ENCODE measurements at places on chromosomes 6 and 20. TPM values are rescaled to one million over a fixed set of nuclear protein-coding genes. Genes with fewer than 3 reads are reported as not detected.

- DNase-seq: no peak
Measured at GRCh38 chr20:1441133-1441532, 25.5 kb downstream of the NSFL1C start.

GRCh38 chr6:102736941-102737368 is 1343.4 kb downstream of the GRIK2 start:
- no peak for DNase-seq

DNA sequence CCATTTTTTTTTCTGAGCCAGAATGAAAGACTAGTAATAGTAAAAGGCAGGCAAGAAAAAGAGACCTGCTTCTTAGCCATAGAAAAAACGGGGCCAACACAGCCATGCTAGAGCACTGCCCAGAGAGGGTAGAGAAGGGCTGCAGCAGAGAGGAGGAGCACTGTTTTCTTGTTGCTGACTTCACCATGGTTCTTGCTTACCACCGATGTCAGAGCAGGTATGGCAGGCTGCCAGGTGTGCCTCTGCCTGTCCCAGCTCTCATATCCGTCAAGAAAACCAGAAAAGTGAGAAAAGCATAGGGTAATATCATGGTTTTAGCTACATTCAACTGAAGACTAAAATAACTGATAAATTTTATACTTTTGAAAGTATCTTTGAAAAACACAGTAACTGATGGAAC is 60.7 kb downstream of the DTNBP1 start:
- no peak for DNase-seq

DNA sequence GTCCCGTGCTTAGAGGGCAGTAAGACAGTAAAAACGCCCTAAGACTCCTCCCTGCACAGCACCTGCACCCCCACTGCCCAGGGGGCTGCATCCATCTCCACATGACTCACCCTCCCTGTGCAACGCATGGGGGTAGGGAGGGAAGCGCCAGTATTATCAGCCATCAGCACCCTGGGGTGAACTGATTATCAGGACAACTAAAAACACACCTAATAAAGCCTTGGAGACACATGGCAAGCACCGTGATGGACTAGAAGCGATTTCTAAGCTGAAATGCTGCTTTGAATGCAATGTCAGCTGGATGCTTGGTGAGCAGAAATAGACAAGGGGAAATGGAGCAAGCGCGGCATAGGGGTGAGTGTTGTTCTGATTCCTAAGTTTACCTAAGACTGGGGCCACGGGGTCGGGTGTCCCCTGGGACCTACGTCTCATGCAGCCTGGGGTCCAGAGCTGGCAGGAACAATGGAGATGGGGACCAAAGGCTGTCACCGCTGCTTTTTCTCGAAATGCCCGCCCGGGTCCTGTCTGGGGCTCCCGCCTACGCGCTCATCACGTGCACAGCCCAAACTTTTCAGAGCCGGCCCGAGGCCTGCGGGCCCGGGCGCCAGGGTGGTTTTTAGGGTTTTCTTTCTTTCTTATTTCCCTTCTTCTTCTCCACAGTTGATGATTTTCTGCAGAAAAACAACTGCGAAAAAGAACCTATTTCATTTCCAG is 702 bp upstream of the TNFAIP3 start:
- peak; percentile 49 for DNase-seq

The TAGAP gene
- not detected for polyA plus RNA-seq

The KCNG1 gene
- polyA plus RNA-seq: 35.0 TPM

DNA sequence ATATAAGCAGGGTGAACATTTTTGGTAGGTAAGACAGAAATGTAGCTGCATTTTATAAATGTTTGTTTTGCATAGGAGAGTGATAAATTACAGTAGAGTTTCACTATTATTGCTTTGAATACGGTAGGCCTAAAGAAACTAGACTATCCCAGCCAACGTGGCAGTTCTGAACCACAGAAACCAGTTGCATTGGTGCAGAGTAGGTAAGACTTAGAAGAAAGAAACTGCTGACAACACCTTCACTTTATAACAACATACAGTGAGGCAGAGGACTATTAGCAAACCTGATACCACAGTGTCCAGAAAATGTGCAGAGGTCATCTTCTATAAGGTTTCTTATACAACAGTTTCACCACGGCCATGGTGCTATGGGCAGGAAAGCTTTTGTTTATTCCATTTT is 566.1 kb downstream of the KIF16B start:
- DNase-seq: no peak

DNA sequence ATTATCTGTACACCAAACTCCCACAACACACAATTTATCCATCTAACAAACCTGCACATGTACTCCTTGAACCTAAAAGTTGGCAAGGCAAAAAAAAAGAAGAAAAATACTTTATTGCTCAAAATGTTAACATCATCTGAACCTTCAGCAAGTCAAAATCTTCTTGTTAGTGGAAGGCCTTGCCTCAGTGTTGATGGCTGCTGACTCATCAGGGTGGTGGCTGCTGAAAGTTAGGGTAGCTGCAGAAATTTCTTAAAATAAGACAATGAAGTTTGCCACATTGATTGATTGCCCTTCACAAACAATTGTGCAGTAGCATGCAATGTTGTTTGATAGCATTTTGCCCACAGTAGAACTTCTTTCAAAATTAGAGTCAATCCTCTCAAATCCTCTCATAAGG is 2.7 kb upstream of the WFDC11 start:
- no peak for DNase-seq

Measured in H1 (cell line).